ENCODE measurements at places on chromosomes 12 and 14. TPM values are rescaled to one million over a fixed set of nuclear protein-coding genes. Genes with fewer than 3 reads are reported as not detected.

The CISTR gene
- total RNA-seq, result not detected

The ZFHX2 gene
- total RNA-seq, result under 0.01 TPM

The NPFF gene
- total RNA-seq, result not detected

The IFI27 gene
- 30.7 TPM for total RNA-seq

The TAS2R43 gene
- 0.96 TPM for total RNA-seq

The ANG gene
- 4.9 TPM for total RNA-seq

The UBR7 gene
- total RNA-seq, result 8.4 TPM

The KRT71 gene
- total RNA-seq, result not detected

The SPX gene
- total RNA-seq, result 9.4 TPM

The BICDL1 gene
- 9.0 TPM for total RNA-seq

All from tracheal epithelial cell (primary cell).